ENCODE measurements at places on chromosomes 2 and 18.

DNA sequence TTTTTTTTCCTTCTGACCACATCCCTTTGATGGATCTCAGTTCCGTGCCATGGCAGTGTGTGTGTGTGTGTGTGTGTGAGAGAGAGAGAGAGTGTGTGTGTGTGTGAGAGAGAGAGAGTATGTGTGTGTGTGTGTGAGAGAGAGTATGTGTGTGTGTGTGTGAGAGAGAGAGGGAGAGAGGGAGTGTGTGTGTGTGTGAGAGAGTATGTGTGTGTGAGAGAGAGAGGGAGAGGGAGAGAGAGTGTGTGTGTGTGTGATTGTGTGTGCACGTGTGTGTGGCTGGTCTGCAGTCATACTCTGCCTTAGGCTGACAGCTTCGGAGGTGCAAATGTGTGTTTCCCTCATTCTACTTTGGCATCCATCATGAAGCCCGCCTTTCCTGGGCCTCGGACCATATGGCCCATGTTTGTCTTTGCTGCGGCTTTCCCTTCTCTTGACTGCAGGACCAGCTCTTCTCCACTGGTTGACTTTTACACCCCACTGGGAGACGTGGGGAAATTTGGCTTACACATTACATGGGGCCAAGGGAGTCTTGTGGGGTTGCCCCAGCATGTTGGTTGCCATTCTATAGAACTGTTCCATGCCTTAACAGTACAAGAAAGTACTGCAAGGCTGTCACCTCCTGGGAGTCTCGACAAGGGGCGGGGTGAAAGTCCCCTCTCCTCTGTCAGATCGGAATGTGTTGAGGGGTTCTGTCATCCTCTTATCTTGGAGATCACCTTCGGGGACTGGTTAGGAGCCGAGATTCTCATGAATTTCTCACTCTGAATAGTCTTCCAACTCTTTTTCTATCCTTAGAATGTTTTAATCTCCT, 21.6 kb downstream of the TSN start:
- no peak for DNase-seq

GRCh38 chr18:56487801-56488200, 150.6 kb downstream of the TXNL1 start:
- no peak for DNase-seq

- no peak for DNase-seq
These were observed 135.9 kb downstream of the PRPF40A start for GRCh38 chr2:152581360-152581759.

- DNase-seq: no peak
These were observed 251.4 kb downstream of the PRKCE start for GRCh38 chr2:45902781-45903375.

- DNase-seq: no peak
These were observed 242.7 kb downstream of the LRRTM1 start for GRCh38 chr2:80061881-80062280.

GRCh38 chr2:99072551-99072950, 69.0 kb upstream of the C2orf15 start:
- no peak for DNase-seq

- DNase-seq: no peak
These were observed 6.4 kb downstream of the AGAP1 start for GRCh38 chr2:235500110-235500760.

GRCh38 chr2:239271882-239272281, 128.9 kb downstream of the HDAC4 start:
- no peak for DNase-seq

GRCh38 chr2:127411653-127412369, 6.4 kb upstream of the PROC start:
- DNase-seq: no peak

DNA sequence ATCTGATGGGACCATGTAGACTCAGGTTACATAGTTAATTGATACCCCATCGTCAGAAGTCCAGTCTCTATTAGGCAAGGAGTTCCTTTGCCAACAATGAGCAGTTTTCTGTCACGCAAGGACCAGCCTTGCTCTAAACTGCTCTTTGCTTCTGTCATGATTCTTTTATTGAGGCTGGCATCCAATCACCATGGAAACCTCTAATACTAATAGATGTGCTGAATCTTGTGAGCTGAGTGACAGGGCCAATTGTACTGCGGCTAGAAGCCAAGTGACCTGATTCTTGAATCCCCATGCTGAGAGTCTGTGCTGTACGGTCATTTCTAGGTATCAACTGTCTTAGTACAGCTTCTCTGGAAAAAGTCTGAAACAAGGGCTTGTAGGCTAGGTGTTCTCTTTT, 395.6 kb downstream of the RND3 start:
- DNase-seq: no peak
